ENCODE measurements at places on chromosomes 6 and 20. TPM values are rescaled to one million over a fixed set of nuclear protein-coding genes. Genes with fewer than 3 reads are reported as not detected.

DNA sequence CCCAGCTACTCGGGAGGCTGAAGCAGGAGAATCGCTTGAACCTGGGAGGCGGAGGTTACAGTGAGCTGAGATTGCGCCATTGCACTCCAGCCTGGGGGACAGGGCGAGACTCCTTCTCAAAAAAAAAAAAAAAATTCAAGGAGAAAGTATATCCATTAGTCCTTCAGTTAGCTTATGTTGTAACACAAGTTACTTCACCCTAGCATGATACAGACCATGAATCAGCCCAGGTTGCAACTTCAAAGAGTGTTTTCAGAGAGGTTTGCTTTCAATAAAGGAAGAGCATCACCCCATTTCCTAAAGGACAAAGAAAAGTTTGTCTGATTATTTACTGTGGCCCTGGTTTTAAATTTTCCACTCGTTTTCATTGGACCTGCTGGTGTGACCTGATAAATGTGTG lies 73.0 kb downstream of the SERAC1 start:
- H3K4me1 ChIP-seq, result no peaks in the 10 kb centered on the region
- no peaks in the 10 kb centered on the region for H3K27me3 ChIP-seq
- H3K4me3 ChIP-seq, result no peak overlapping the region
- DNase-seq, result no peak

DNA sequence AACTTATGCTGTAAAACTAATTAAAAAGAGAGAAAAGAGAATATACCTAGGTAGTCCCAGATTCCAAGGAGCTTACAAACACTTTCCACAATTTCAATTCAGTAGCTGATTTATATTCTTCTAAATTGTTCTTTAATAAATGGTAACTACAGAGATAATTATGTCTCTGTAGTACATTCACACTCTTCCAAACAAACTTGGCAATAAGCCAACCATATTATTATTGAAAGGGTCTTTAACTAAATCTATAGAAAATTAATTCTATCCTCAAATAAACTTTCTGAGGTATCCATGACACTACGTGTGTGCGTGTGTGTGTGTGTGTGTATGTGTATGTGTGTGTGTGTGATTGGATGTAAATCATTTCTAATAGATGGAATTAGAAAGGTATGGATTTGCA lies 217.4 kb upstream of the EYS start:
- H3K27me3 ChIP-seq, result no peaks in the 10 kb centered on the region
- DNase-seq, result no peak
- H3K27ac ChIP-seq, result no peak overlapping the region
- H3K36me3 ChIP-seq, result no peaks in the 10 kb centered on the region

DNA sequence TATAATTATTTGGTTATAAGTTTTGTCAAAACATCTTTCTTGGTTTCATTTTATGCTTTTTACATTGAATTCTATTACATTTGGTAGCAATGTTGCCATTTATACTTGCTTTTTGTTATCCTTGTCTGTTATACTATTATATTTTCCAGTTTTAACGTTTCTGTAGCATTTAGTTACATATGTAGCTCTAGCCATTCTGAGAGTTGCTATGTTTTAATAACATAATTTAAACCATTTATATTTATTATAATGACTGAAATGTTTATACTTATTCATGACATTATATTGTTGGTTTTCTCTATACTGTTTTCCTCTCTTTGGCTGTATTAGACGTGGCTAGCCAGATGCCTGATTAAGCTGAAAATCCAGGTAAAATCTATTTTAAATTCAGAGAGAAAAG lies 252.0 kb upstream of the FLRT3 start:
- DNase-seq, result no peak
- no peak overlapping the region for H3K27ac ChIP-seq
- no peak overlapping the region for H3K4me3 ChIP-seq
- H3K27me3 ChIP-seq, result no peaks in the 10 kb centered on the region

GRCh38 chr6:101352316-101352715 lies 41.2 kb upstream of the GRIK2 start:
- no peaks in the 10 kb centered on the region for H3K36me3 ChIP-seq
- H3K4me1 ChIP-seq, result no peaks in the 10 kb centered on the region
- no peak overlapping the region for H3K4me3 ChIP-seq
- no peak for DNase-seq
- H3K27me3 ChIP-seq, result no peaks in the 10 kb centered on the region
- no peak overlapping the region for H3K27ac ChIP-seq

GRCh38 chr6:105443941-105444340 lies 41.1 kb upstream of the PREP start:
- no peaks in the 10 kb centered on the region for H3K4me1 ChIP-seq
- DNase-seq, result no peak
- H3K27me3 ChIP-seq, result no peaks in the 10 kb centered on the region

GRCh38 chr20:59006864-59007664 lies at the start of gene CTSZ:
Gene CTSZ, minus strand, starts transcription at chr20:59007254. Its CDS starts 126 bp downstream, at chr20:59007128.
- H3K4me1 ChIP-seq, result peaks cover 60% of the 10 kb centered on the region
- peaks cover 3% of the 10 kb centered on the region for H3K36me3 ChIP-seq
- H3K27ac ChIP-seq, result peak within 1 kb of the TSS; percentile 89
- H3K4me3 ChIP-seq, result peak within 1 kb of the TSS; percentile 81

GRCh38 chr20:11772226-11772730 lies 145.4 kb upstream of the BTBD3 start:
- H3K27me3 ChIP-seq, result no peaks in the 10 kb centered on the region
- H3K4me3 ChIP-seq, result no peak overlapping the region
- H3K36me3 ChIP-seq, result no peaks in the 10 kb centered on the region
- no peak for DNase-seq
- H3K27ac ChIP-seq, result no peak overlapping the region

DNA sequence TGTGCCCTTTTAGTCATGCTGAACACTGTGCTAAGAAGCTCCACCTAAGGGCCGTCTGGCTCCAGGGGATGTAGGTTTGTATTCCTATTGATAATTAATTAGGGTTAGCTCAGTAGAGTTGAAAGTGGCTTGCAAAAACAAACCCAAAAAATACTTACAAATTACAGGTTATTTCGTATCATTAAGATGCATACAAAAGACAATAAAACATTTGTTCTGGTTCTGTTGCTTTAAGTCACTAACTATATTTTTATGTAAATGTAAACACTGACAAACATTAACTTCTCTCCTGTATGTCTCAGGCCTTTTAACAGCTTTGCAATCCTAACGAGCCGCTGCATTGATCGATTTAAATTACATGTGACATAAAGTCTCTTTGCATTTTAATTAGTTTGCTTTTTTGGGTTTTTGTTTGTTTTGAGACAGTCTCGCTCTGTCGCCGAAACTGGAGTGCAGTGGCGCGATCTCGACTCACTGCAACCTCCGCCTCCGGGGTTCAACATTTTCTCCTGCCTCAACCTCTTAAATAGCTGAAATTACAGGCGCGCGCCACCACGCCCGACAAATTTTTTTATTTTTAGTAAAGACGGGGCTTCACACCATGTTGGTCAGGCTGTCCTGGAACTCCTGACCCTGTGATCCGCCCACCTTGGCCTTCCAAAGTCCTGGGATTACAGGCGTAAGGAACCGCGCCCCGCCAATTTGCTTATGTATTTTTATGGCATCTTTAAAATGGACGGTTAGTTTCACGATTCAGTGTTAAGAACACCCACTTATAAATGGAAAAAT lies 110.9 kb downstream of the HFE start:
- H3K27ac ChIP-seq, result peak overlapping the region; percentile 96
- DNase-seq, result no peak
- H3K27me3 ChIP-seq, result no peaks in the 10 kb centered on the region
- no peaks in the 10 kb centered on the region for H3K36me3 ChIP-seq
- peak overlapping the region; percentile 88 for H3K4me3 ChIP-seq

DNA sequence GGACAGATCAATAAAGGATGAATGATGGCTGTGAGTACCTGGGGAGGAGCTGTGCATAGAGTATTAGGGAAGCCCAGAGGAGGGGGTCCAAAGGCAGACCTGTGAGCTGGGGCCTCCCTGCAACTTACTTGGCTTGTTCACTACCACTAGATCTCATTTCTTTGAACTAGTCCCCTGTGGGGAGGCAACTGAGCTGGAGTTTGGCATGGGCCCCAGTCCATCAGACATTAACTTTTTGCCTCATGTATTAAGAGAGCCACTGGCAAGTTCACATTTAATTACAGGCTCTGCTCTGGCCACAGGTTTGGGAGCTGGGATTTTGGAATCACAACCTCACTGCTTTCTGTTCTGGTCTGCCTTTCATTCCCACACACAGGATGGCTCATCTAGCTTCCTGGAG lies 254.1 kb downstream of the PRL start:
- no peak for DNase-seq
- peaks cover 13% of the 10 kb centered on the region for H3K4me1 ChIP-seq
- peak overlapping the region; percentile 46 for H3K27ac ChIP-seq
- H3K27me3 ChIP-seq, result no peaks in the 10 kb centered on the region
- no peaks in the 10 kb centered on the region for H3K36me3 ChIP-seq
- H3K4me3 ChIP-seq, result no peak overlapping the region

DNA sequence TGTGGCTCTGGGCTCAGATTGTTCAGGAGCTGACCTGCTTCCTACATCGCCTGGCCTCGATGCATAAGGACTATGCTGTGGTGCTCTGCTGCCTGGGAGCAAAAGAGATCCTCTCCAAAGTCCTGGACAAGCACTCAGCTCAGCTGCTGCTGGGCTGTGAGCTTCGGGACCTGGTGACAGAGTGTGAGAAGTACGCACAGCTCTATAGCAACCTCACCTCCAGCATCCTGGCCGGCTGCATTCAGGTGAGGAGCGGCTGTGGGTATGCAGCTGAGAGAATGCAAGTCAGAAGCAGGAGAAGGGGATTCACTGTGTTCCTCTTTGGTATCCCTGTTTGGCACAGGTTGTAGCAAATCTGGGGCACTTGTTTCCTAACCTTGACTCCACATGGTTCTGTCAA lies 17.9 kb downstream of the CUL9 start:
- no peak overlapping the region for H3K27ac ChIP-seq
- no peak for DNase-seq
- no peaks in the 10 kb centered on the region for H3K4me1 ChIP-seq
- peaks cover 29% of the 10 kb centered on the region for H3K36me3 ChIP-seq
- H3K4me3 ChIP-seq, result no peak overlapping the region

GRCh38 chr20:24469116-24469893 lies at the start of gene SYNDIG1:
Gene SYNDIG1, plus strand, starts transcription at chr20:24469629. Its CDS starts 73,469 bp downstream, at chr20:24543098.
- no peaks in the 10 kb centered on the region for H3K36me3 ChIP-seq
- no peak for DNase-seq
- H3K27ac ChIP-seq, result peak within 1 kb of the TSS; percentile 69
- peak within 1 kb of the TSS; percentile 74 for H3K4me3 ChIP-seq
- no peaks in the 10 kb centered on the region for H3K27me3 ChIP-seq

DNA sequence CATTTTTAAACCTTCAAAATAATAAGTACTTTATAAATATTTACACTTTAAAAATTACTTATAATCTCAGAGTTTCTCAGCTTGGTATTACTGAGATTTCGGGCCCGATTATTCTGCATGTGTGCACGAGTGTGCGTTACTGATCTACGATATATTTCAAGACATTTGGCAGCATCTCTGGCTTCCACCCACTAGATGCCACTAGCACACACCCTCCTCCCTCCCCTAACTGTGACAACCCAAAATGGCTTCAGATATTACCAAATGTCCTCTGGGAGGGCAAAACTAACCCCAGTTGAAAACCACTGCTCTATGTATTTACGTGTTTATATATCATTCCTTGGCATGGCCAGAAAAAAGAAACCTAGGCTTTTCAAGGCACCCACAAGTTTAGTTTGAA lies 95.9 kb downstream of the FYN start:
- H3K36me3 ChIP-seq, result no peaks in the 10 kb centered on the region
- H3K27me3 ChIP-seq, result no peaks in the 10 kb centered on the region
- peaks cover 9% of the 10 kb centered on the region for H3K4me1 ChIP-seq

DNA sequence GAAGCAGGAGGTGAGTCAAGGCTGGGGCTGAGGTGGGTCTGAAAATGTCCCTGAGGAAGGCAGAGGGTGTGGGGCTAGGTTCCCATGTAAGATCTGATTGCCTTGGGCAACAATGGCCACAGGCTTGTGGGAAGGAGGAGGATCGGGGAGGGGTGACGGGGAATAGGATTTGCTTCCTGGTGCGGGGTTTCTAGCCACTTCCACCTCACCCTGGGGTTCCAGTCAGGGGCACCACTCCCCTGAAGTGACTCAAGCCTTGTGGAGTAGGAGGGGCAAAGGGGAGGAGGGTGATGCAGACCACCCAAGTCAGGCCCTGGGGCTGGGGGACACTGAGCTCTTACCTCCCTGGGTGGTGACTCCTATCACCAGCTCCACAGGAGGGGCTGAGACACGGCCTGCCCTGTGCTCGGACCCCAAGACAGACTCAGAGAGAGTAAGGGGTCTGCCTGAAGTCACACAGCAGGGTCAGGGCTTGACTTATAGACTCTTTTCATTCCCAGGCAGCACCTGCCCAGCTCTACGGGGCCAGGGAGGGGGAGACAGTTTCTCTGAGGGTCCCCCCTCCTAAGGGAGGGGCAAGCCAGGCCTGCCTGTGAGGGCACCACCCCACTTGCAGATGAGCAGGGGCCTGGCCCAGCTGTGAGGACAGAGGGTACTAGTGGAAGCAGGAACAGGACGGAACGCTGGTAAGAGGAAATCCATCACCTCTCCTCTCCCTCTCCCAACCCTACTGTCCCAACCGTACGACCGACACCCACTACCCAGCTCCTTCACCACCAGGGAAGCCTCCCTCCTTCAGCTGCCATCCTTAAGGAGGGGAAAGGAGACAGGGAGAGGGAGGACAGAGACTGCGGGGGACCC lies 12.4 kb upstream of the SPDEF start:
- H3K36me3 ChIP-seq, result no peaks in the 10 kb centered on the region
- H3K4me3 ChIP-seq, result no peak overlapping the region
- no peak for DNase-seq
- H3K4me1 ChIP-seq, result no peaks in the 10 kb centered on the region
- no peak overlapping the region for H3K27ac ChIP-seq

GRCh38 chr6:18117136-18117535 lies 5.3 kb downstream of the NHLRC1 start:
- no peak for DNase-seq
- H3K36me3 ChIP-seq, result no peaks in the 10 kb centered on the region
- H3K4me3 ChIP-seq, result no peak overlapping the region
- no peak overlapping the region for H3K27ac ChIP-seq
- no peaks in the 10 kb centered on the region for H3K27me3 ChIP-seq

Gene IL17F
- total RNA-seq, result not detected

Gene TMC2
- total RNA-seq, result not detected

Gene POU5F1
- total RNA-seq, result 12.9 TPM

Gene HLA-E
- 602 TPM for total RNA-seq

Gene HLA-DMA
- 53.2 TPM for total RNA-seq

Gene GMDS
- total RNA-seq, result 87.9 TPM
